Stimulated activated CD8-positive, alpha-beta memory T cell treated with anti-CD3 and anti-CD28 coated beads, Interleukin-4, amount 100 ng/mL, for 4 hours (primary cell): ENCODE measurements at places on chromosomes 5 and 9.

DNA sequence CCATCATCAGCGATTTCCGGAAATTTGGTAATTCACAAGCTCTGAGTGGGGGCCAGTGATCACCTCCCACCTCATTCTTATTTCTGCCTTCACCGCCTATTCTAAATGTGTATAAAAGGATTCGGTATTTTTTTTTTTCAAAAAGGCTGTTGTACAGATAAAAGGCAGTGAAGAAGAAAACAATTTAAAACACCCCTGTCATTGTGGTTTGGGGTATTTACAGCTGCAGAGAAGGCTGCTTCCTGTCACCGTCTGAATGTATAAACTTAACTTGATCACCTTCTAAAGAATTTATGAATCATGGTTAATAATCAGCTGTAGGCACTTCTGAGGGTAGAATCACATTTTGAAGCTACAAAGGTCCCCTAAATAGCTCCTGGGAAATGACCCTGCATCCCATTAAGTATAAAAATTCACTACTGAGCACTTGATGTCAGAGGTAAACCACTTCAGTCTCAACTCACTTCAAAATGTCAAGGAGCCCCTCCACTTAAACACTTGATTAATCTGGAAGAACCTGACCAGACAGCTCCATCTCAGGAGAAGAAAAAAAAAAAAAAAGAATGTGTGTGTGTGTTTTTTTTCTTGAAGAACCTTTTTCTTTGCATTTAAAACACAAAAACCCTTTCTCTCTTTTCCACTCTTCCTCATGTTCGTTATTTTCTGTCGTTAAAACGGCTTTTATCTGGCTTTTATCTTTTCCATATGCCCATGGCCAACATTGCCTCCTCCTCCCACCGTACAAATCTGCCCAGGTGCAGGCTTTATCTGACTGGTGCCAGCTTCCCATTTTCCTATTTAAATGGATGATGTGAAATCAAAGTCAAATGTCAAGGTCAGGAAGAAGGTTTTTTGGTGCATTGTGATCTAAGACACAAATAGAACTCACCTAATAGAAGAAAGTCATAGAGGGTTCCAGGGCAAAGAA lies 291.2 kb downstream of the IRX1 start:
- DNase-seq = no peak

- DNase-seq = no peak
Observed at GRCh38 chr9:97527626-97528528, 26.4 kb downstream of the TMOD1 start.

GRCh38 chr9:82404196-82404870 lies 415.8 kb downstream of the SPATA31D1 start:
- no peak for DNase-seq

- no peak for DNase-seq
Observed at GRCh38 chr5:9251379-9251980, 294.4 kb downstream of the SEMA5A start.

DNA sequence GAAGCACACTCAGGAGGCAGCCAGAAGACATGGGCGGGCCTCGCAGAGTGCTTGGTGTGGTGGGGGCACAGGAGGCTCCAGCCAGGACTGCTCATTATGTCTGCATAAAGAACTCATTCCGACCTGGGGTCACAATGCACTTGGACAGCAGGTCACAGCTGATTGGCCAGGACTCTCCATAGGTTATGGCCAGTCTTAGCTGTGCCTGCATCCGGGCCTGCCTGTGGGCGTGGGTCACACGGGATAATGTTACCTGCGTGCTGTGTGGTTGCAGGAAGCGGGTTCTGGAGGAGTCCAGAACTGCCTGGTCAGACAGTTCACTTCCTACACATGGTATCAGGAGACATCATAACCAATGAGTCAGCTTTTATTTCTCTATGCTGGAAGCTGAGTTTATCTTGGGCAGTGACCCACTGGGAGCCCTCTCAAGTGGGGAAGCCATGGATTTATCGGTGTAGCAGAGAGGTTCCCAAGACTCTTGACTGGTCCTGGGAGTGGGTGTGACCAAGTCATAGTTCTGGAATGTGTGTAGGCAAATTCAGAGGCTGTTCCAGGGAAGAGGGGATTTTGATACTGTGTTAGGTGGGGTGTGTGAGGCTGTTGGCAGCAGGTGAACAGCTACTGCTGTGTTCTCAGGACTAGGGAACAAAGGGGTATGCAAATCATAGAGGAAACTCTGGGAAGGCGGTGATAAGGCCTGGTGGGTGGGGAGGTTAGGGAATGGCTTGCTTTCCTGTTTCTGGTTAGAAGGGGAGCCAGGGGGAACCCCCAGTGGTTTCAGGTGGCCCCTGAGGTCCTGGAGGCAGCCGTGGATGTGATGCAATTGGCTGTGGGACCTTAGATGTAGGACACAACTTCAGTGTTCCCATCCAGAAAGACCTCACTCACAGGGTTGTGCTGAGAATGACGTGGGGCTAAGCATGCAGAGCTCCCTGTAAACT lies 51.3 kb downstream of the ARHGEF37 start:
- DNase-seq = no peak

- DNase-seq = no peak
Observed at GRCh38 chr5:151001436-151001835, 19.0 kb upstream of the GPX3 start.

GRCh38 chr5:178403351-178403750 lies 170.7 kb upstream of the PHYKPL start:
- DNase-seq = no peak

DNA sequence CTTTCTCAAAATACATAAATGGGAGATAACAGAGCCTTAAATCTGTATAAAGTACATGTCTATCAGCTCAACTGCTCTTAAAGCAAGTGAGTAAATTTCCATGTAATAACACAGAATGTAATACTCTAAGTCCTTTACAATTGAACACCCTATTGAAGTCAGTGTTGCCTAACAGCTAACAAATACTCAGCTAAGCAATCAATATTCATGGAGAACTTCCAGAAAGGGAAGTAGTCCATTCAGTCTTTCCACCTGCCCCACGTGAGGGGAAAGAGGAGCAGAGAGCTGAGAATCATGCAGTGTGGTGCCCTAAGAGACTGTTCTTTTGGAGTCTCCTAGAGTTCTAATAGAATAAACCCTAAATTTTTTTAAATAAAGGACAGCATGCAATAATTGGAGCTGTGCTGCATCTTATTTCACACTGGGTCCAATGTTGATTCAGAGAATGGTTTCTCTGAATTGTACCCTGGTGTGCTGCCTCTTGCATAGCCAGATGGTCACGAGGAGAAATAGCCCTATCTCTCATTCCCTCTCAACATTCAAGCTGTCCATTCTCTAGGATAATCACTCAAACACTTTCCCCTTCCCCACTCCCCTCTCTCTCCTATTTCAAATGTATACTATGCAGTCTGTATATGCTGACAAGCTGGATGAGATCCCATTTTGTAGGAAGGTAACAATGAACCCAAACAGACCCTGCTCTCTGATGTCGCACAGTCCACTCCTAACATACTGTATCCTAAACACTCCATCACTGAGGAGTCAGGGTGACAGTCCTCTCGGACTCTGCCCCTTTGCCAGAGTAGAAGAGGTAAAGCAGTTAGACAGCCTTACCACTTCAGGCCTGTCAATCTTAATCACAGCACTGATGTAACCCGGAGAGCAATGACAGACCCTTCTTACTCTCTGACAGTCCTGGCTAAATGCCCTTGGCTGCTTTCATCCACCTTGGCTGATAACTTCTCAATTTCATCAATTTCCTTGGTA lies 134.8 kb downstream of the EPB41L4A start:
- no peak for DNase-seq

- no peak for DNase-seq
Observed at GRCh38 chr9:14750821-14751220, 28.3 kb upstream of the CER1 start.

DNA sequence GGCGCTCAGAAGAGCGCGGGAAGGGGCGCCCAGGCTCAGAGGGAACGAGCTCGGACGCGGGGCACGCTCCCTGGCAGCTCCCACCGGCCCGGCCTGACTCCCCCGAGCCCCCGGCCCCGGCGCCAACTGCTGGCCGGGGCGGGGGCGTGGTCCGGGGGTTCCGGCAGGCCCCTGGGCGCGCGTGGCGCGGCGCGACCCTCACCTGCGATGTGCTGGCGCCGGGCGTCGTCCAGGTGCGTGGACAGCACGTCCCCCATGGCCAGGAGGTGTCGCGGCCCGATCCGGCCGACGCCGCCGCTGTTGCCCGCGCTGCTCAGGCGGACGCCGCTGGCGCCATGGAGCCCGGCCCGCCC lies 43.5 kb upstream of the STXBP1 start:
- no peak for DNase-seq

GRCh38 chr9:70883056-70883455 lies 238.4 kb downstream of the TRPM3 start:
- no peak for DNase-seq

- no peak for DNase-seq
Observed at GRCh38 chr5:172834415-172835289, 601 bp downstream of the ERGIC1 start.

DNA sequence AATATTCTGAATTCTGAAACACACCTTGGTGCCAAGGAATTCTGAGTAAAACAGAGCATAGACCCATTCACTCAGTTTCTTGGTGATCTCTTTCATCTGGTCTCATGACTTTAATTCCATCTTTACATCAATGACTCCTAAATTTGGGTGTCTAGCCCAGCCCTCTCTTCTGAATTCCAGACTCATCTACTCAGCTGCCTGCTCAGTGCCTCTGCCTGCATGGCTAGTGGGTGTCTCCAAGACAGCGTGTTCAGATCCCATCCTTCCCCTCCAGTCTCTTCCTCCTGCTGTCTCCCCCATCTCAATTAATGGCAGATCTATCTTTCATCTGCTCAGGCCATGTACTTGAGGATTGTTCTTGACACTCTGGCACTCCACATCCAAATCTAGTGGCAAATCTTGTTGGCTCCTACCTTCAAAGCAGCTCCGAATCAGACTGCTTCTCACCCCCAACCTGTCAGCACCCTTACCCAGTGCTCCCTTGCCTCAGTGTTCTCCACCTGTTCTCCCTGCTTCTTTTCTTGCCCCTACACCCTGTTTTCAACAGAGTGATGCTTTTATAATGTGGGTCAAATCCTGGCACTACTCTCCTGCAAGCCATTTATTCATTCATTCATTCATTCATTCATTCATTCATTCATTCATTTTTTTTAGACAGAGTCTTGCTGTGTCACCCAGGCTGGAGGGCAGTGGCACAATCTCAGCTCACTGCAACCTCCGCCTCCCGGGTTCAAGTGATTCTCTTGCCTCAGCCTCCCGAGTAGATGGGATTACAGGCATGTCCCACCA lies 5.3 kb downstream of the CAVIN4 start:
- DNase-seq = no peak

DNA sequence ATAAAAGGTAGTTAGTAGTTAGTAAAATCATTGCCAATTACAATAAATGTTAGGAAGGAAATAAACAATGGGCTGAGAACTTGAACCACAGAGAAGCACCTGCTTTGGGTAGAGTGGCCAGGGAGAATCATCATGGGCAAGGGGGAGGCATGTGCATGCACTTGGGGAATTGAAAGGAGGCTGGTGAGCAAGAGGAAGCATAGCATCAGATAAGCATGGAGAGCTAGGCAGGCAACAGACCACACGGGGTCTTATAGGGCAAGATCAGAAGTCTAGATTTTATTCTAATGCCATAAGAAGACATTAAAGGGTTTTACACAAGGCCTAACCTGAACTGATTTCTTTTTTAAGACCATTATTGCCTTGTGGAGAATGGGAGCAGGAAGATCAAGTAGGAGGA lies 93.4 kb downstream of the PIP5K1B start:
- no peak for DNase-seq

DNA sequence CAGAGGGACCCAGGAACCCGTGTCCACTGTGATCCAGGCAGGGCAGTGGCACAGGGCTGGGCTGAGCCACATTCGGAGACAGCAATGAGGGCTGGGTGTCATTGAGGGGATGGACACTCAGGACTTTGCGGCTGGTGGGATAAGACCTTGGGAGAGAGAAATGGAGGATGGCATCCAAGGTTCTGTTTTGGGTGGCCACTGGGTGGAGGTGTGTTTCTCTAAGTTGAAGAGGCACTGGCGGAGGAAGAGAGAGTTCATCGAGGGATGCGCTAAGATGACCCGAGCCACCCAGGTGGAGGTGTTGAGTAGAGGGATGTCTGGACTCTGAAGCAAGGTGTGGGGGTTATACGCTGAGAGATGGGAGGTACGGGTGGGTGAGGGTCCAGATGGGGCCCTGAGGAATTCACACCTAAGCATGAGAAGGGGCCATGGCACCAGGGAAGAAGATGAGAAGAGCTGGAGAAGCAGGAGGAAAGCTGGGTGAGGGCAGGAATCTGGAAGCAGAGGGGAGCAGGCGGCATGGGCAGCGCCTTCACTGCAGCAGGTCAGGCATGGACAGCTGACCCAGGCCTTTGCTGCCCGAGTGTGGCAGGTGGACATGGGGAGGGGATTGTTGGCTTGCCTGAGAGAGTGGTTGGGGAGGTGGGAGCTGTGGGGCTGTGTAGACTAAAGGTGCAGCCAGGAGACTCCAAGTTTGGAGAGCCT lies 2.5 kb upstream of the SLC25A48 start:
- DNase-seq = no peak

GRCh38 chr9:8680658-8681057 lies 881.1 kb upstream of the DMAC1 start:
- DNase-seq = no peak

- no peak for DNase-seq
Observed at GRCh38 chr9:134885679-134886412, 5.2 kb downstream of the FCN2 start.

GRCh38 chr5:79699763-79700400 lies 10.2 kb downstream of the CMYA5 start:
- DNase-seq = no peak

DNA sequence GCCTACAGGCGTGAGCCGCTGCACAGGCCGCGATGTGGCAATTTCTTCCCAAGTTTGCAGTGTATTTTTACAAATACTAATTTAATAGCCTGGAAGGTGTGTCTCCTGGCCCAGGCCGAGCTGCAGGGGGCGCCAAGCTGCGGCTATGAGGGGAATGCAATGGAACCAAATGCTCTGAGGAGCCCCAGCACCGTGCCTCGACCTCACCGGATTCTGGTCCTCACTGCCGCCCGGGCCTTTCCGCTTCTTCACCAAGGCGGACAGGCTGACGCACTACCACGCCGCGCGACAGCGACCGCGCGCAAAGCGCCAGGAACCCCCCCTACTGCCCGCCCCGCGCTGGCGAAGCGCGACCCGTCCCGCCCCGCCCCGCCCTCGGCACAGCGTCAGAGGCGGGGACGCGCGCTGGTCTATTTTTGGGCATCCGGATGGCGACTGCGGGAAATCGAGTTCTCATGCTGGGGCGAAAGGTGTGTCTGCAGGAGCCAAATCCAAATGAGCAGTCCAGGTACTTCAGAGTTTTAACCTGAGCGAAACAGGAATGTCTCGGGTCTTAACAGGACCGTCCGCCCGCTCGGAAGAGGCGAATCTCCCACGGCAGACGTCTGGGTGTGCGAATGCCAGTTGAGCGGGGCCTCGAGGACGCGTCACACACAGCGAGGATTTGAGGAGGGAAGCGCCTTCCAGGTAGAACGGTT lies 31.7 kb upstream of the PRXL2C start:
- DNase-seq = peak; percentile 62
